ENCODE measurements at places on chromosomes 7 and 10. TPM values are rescaled to one million over a fixed set of nuclear protein-coding genes. Genes with fewer than 3 reads are reported as not detected.

The NXPH1 gene
- not detected for polyA plus RNA-seq

The IFIT3 gene
- 14.0 TPM for polyA plus RNA-seq

The HOXA2 gene
- not detected for polyA plus RNA-seq

The PRSS37 gene
- not detected for polyA plus RNA-seq

The DPP6 gene
- not detected for polyA plus RNA-seq

The CALML3 gene
- polyA plus RNA-seq, result not detected

The SNCG gene
- polyA plus RNA-seq, result not detected

The AKR1C4 gene
- polyA plus RNA-seq, result not detected

DNA sequence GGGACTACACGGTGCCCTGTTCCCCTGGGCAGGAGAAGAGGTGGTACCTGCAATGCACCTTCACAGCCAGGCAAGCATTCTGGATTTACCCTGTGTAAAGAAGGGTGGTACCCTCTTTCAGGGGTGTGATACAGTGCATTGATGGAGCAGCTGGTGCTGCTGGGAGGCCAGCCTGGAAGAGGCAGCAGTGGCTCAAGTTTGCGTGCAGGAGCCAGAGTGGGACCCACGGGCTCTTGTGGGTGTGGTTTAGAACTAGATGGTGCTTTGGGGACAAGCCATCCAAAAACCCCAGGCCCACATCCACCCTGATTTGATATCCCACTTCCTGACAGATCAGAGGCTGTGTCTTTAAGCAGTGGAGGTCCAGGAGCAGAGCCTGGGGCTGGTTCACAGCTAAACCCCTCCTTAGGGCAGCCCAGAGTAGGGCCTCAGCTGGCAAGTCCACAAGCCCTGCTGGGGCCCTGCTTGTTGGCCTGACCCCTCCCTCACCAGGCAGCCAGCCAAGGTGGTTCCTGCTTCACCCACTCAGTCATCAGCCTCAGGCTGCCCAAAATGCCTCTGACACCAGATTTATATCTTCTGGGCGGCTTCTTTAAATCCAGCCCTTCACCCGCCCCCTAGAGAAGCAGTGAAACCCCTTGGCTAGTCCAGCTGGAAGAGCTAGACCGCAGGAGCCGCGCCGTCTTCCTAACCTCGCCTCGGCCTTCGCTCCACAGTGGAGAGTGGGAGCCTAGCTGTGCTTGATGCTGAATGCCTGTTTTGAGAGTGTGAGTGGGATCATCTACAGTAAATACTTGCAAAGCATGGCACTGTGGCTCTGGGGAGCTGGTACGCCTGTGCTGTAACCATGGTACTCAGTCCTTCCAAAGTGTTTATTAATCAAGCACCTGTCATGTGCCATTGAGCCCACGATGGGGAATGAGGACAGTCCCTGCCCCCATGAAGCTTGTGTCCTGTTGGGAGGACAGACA is 1.4 kb upstream of the ASIC3 start:
- DNase-seq, result no peak

DNA sequence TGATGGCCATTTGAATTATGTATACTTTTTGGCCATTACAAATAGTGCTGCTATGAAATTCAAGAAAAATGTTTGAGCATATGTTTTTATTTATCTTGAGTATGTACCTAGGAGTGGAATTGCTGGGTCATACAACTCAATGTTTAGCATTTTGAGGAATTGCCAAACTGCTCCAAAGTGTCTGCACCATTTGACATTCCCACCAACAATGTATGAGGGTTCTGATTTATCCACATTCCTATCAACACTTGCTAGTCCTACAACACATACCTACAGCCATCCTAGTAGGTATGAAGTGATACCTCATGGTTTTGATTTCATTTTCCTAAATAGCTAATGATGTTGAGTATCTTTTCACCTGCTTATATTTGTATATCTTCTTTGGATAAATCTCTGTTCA is 165.5 kb downstream of the NOC3L start:
- DNase-seq, result no peak

DNA sequence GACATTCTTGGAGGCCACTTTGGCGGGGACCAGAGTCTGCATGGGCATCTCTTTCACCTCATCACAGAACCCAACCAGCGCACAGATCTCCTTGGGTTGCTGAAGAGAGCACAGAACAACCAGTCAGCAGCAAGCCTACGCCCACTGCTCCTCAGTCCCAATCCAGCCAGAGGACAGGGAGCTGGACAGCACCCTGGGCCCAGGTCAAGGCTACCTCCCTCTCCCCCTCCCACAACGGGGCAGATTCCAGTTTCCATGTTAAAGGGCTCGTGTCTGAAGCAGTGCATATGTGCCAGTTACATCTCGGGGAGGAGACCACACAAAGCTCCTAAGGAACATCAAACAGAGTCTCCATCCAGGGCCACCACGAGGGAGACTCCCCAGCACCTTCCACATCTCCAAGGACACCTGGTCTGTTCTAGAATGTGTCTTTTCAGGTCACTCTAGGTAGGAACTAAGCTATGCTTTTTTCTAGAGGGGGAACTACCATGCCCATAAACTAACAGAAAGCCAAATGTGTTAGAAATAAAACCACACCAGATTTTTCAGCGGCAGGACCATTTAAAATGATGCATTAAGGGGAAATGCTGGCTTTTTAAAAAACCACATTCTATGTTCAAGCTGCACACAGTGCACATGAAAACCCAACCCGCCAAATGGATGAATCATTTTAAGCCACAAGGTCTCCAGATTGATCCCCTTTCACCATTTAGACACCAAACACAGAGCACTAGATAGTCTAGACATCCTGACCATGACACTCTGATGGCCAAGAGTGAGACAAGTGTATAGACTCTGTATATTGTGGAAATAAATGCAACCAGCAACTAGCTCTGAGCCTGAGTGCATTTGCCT is 28.9 kb downstream of the PSAP start:
- DNase-seq, result no peak

DNA sequence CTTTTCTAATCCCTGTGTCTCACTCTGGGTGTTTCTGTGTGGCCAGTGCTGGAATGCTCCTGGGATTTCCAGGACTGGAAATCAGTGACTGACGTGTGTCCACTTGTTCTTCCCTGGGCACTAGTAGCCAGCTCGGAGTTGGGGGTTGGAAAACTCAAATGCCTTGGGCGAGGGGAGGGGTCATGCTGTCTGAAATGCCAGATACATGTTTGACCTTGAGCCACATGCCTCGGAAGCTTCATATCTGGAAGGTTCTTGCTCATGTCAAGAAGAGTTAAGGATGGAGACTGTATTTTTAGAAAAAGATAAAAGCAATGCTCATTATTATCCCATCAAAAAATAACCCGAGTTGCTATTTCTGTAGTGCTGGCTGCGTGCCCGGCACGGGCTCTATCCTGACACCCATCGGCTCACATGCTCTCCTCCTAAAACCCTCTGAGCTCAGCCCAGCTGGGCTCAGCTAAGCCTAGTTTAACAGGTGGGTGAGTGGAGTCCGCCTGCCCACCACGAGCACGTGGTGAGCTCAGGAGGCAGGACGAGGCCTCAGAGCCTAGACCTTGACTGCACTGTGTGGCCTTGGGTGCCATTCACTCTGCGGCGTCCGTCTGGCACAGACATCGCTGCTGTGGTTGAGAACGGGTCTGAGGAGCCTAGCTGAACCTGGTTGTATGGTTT is 6.4 kb downstream of the DPYSL4 start:
- no peak for DNase-seq

- no peak for DNase-seq
Measured at GRCh38 chr10:100025576-100025975, 15.8 kb upstream of the DNMBP start.

- no peak for DNase-seq
Measured at GRCh38 chr10:84076540-84077195, 62.6 kb upstream of the GHITM start.

DNA sequence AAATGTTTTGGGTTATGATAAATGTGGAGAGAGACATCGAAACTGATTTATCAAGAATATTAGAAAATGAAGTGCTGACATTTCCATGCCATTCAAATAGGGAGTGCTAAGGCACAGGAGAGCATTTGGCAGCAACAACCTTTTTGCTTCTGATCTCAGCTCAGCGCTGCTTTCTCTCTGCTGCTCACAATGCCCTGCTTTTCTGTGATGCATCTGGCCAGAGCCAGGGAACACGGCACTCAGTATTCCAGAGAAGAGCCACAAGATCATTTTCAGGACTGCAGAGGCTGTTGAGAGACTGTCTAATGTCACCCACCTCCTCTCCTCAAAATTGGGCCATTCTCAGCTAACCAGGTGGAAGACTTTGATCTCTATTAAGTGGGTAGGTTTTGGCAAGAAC is 28.1 kb downstream of the INSYN2A start:
- DNase-seq, result no peak

- no peak for DNase-seq
Measured at GRCh38 chr7:75534727-75535307, 42.7 kb downstream of the SPDYE5 start.

GRCh38 chr10:93190372-93190771 is 116.7 kb downstream of the CYP26A1 start:
- no peak for DNase-seq

- no peak for DNase-seq
Measured at GRCh38 chr7:94492601-94493000, 17.0 kb upstream of the CASD1 start.

- no peak for DNase-seq
Measured at GRCh38 chr10:69068549-69068948, 19.4 kb upstream of the SRGN start.

- peak; percentile 94 for DNase-seq
Measured at GRCh38 chr7:150435390-150436073, 14.9 kb upstream of the GIMAP8 start.

DNA sequence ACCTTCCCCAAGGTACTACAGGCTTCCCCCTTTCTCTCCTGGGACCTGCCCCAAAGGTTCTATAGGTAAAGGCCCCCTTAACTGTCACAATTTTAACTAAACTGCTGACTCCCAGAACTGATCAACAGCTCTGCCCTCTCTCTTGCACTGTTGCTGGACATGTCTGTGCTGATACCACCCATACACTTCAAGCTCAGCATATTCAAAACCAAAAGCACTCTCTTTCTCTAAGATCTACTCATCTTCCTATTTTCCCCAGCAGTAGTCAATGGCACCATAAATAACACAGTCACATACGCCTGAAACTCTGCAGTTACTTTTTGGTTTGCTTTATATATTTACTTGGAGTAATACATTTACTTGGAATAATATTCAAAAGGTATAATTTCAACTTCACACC is 12.3 kb downstream of the OSBPL3 start:
- no peak for DNase-seq

DNA sequence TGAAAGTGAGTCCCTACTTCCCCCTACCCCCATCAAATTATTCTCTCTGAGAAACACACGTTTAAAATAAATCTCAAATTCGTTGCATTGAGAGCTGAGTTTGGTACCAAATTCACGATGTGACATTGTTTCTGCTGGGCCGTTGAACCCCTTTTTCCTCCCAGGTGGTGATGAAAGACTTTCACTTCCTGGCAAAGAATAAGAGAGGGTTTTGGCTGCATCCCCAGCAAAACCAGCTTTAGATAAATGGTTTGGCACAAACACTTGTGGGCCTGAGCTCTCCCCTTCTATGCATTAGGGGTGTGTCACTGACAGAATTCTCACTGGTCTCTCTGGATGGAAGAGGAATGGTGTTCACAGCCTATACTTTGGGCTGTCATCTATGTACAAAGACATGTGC is 8.8 kb upstream of the DNTT start:
- no peak for DNase-seq

DNA sequence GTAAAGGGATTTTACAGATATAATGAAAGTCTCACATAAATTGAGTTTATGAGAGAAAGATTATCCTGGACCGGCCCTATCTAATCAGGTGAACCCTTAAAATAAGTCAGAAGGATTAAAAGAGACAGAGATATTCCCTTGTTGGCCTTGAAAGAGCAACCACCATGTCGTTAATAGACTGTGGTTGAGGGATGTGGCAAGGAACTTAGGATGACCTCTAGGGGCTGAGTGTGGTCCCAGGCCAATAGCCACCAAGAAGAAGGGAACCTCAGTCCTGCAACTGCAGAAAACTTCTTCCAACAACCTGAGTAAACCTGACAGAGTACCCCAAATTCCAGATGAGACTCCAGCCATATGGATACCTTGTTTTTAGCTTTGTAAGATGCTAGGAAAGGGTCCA is 121.5 kb downstream of the POLR1F start:
- no peak for DNase-seq

DNA sequence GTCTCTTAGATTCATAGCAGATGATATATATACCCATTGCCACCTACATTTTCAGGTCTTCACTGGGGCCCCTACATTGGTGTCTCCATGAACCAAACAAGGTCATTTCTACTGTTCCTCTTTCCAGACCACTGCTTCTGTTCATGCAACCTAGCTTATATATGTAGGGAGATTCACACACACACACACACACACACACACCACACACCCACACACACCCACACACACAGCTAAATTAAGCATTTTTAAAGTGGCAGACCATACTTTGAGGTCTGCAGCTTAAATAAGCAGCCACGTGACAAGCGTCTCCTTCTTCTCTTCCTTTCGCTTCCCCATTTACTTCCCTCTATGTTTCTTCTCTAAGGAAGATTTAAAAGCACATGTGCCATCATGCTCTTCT is 70.0 kb upstream of the CC2D2B start:
- peak; percentile 76 for DNase-seq

- DNase-seq, result no peak
Measured at GRCh38 chr10:110701617-110701971, 57.5 kb downstream of the RBM20 start.

DNA sequence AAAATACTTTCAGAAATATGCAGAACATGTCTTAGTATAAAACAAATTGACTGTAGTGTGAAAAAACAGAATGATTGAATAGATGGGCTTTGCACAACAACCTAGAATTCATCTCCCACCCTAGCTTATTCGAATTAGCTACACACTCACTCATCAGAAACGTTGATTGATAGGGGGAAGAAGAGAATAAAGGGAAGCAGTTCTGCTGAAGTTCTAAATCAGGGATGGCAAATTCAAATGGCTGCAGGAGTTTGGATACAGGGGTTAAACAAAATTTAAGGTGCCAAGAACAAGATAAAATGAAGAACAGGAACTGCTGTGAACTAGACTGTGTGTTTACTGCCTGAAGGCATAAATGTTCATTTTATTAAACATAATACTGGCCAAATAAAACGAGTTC is 9.0 kb downstream of the CD36 start:
- DNase-seq, result no peak

DNA sequence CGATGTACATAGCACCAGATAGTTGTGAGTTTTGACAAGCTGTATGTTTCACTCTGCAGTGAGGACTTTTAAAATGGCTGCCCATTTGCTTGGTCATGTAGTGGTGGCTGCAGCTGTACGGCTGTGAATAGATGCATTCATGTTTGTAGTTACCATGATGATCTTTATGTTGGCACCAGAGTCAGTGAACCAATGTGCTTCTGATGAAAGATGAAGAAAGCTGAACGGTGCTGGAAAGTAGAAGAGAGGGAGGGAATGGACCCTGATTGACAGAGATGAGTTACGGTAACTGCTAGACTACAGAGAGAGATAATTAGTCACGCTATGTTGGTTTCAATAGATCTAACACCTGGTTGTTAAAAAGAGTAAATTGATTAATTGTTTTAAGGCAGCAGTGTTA is 256.8 kb downstream of the CELF2 start:
- DNase-seq, result no peak

- no peak for DNase-seq
Measured at GRCh38 chr7:158344706-158345300, 242.8 kb downstream of the PTPRN2 start.
